ENCODE measurements at places on chromosomes 5 and 9. TPM values are rescaled to one million over a fixed set of nuclear protein-coding genes. Genes with fewer than 3 reads are reported as not detected.
A peak's percentile ranks its signal among the peaks of the same experiment; 100 is the strongest.

Gene PPP2R2B
- 2.6 TPM for total RNA-seq

DNA sequence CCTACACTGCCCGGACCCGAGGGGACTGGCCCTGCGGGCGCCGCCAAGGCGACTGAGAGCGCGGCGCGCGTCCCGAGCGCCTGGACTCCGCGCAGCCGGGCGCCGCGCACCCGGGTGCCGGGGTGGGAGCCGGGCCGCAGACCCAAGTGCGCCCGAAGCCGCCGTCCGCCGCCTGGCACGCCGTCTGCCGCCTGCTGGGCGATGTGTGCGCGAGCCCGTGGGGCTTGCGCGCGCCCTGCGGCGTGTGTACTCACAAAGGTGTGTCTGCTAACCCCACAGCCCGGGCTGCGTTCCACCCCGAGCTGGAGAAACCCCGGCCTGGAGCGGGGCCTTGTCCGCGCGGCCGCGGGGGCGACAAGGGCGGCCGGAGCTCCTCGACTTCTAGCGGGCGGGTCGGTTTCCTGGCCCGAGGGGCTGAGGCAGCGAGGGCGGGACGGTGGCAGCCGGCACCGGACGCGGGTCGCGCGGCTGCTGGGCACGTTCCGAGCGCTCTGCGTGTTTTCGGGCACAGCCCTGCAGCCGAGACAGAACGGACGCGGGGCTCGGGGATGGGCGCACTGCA, 1.1 kb upstream of the ZSWIM6 start:
- DNase-seq: peak; percentile 84

DNA sequence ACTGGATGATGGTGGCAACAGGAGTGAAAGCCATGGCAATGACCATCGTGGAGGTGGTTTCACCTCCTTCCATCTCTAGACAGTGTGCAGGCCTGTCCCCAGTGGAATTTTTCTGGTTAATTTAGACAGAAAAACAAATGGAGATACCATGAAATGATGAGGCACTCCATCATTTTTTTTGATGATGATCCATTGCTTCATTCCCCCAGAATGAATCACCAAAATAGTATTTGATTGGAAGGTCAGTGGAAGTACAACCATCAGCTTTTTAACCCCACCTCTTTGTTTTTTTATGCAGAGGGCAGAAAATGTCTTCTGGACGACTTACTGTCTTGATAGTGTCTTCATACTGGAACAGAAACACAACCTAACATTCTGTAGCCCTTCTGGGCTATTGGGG, 42.6 kb upstream of the ADRA1B start:
- no peak for DNase-seq

Gene OLFML2A
- total RNA-seq: 12.7 TPM
